8988T (cell line): ENCODE measurements at places on chromosomes 16 and 17.

DNA sequence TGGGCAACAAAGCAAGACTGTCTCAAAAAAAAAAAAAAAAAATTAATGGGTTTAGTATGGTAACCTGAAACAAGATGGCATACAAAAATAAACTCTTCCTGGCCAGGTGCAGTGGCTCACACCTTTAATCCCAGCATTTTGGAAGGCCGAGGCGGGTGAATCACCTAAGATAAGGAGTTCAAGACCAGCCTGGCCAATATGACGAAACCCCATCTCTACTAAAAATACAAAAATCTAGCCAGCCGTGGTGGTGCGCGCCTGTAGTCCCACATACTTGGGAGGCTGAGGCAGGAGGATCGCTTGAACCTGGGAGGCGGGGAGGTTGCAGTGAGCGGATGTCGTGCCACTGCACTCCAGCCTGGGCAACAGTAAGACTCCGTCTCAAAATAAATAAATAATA lies 55.7 kb downstream of the PAFAH1B1 start:
- no peak for DNase-seq

GRCh38 chr17:6639586-6640535 lies 650 bp downstream of the KIAA0753 start:
- DNase-seq = no peak

GRCh38 chr17:80322864-80323263 lies 62.2 kb downstream of the RNF213 start:
- DNase-seq = no peak

DNA sequence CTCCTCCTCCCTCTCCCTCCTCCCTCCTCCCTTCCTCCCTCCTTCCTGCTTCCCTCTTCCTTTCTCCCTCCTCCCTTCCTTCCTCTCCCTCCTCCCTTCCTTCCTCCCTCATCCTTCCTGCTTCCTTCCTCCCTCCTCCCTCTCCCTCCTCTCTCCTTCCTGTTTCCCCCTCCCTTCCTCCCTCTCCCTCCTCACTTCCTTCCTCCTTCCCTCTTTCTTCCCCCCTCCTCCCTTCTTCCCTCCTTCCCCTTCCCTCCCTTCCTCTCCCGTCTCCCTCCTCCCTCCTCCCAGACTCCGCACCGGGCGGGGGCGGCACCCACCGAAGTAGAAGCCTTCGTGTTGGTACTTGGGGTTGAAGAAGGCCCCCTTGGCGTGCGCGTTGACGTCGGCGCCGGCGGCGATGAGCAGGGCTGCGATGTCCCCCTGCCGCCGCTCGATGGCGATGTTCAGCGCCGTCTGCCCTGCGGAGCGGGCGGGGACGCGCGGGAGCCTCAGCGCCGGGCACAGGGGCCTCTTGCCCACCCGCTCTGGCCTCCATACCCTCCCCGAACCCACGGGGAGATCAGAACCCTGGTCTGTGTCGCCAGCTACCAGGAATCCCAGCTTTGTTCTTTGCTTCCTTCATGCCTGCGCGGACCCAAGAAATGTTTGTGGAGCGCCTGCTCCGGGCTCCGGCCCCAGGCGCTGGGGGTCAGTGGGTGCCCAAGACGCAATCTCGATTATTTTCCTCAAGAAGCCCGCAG lies 22.2 kb downstream of the TRPV3 start:
- no peak for DNase-seq
